ENCODE measurements at places on chromosomes 3 and 15. TPM values are rescaled to one million over a fixed set of nuclear protein-coding genes. Genes with fewer than 3 reads are reported as not detected.

KIAA1143 gene
- total RNA-seq, result 18.3 TPM

FAM81A gene
- 0.33 TPM for total RNA-seq

- no peaks in the 10 kb centered on the region for H3K36me3 ChIP-seq
- H3K4me1 ChIP-seq, result no peaks in the 10 kb centered on the region
- H3K27me3 ChIP-seq, result no peaks in the 10 kb centered on the region
- no peak overlapping the region for H3K27ac ChIP-seq
These were observed 85.4 kb downstream of the SLC6A11 start for GRCh38 chr3:10901296-10901945.

GRCh38 chr3:57757642-57758297, 1.7 kb downstream of the SLMAP start:
- peaks cover 2% of the 10 kb centered on the region for H3K4me1 ChIP-seq
- H3K36me3 ChIP-seq, result peaks cover 2% of the 10 kb centered on the region
- H3K4me3 ChIP-seq, result peak overlapping the region; percentile 81
- peak overlapping the region; percentile 22 for H3K27ac ChIP-seq
- peak; percentile 26 for DNase-seq

LIPH gene
- total RNA-seq, result under 0.01 TPM

DNA sequence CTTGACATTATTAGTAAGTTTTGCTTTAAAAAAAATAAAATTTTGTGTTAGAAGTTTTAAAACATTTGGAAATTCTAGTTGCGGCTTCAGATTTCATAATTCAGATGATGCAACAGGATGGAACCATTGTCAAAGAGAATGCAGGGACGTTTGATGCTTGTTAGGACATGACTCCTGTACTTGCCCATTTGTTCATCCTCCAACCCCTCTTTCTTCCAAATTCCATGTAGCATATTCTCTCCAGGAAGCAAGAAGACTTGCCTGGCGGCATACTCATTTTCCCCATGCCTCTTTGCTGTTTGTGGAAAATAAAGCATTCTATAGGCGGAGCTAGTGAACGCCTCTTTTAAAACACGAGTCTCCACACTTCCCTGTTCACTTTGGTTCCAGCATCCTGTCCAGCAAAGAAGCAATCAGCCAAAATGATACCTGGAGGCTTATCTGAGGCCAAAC, at the start of gene CSTA:
Gene CSTA, plus strand, starts transcription at position 378 of the 453 bp plus-strand sequence. Its CDS starts 45 bp downstream, at position 423.
- DNase-seq, result peak; percentile 36
- H3K36me3 ChIP-seq, result no peaks in the 10 kb centered on the region
- H3K27me3 ChIP-seq, result no peaks in the 10 kb centered on the region
- no peak within 1 kb of the TSS for H3K27ac ChIP-seq

DNA sequence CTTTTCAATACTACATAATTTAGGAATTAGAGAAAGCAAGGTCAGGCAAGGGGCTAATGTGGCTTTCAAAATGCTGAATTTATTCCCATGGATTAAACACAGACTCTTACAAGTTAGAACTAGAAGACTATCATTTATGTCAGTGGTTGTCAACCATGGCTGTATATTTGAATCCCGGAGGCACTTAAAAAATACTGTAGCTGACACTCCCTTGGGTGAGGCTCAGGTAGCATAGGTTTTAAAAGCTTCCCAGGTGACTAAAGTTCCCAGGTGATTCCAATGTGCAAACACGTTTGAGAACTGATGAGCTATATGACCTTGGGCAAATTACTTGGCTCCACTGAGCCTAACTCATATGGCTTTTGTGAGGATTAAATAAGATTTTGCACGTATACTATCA, 29.6 kb downstream of the AAGAB start:
- DNase-seq, result no peak
- no peaks in the 10 kb centered on the region for H3K36me3 ChIP-seq
- H3K4me1 ChIP-seq, result peaks cover 3% of the 10 kb centered on the region
- peak overlapping the region; percentile 3 for H3K27ac ChIP-seq
- no peaks in the 10 kb centered on the region for H3K27me3 ChIP-seq
- H3K4me3 ChIP-seq, result no peak overlapping the region

DNA sequence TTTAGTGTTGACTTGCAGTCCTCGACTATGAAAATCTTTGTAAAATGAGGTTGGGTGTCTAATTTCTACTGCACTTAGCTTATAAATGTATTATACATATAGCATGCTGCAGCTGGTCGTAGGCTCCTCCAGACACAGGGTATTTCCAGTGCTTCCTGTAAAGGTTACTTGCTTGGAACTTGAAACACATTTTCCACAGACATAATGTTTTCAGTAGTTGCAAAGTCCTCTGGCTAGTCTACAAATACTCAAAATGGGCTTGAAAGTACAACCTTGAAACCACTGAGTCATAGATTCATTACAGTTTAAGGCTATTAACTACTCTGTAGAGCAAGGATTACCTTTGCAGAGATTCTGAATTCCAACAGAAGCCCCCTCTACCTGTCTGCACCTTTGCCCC, 464.1 kb downstream of the RAP2B start:
- no peaks in the 10 kb centered on the region for H3K4me1 ChIP-seq
- DNase-seq, result no peak
- no peak overlapping the region for H3K4me3 ChIP-seq
- H3K27me3 ChIP-seq, result no peaks in the 10 kb centered on the region
- no peak overlapping the region for H3K27ac ChIP-seq
